ENCODE measurements at places on chromosomes 2 and 18.

- no peak for DNase-seq
Measured at GRCh38 chr2:134934641-134935040, 16.0 kb downstream of the CCNT2 start.

- no peak for DNase-seq
Measured at GRCh38 chr2:234996069-234996940, 44.5 kb downstream of the SH3BP4 start.

- no peak for DNase-seq
Measured at GRCh38 chr2:240431271-240431660, 4.2 kb upstream of the GPC1 start.

- DNase-seq, result no peak
Measured at GRCh38 chr2:30148850-30149249, 2.0 kb downstream of the YPEL5 start.

GRCh38 chr2:183543222-183543621 lies 419.0 kb downstream of the NUP35 start:
- DNase-seq, result no peak

GRCh38 chr2:23386339-23387220 lies 1.6 kb downstream of the KLHL29 start:
- DNase-seq, result peak; percentile 31
